ENCODE measurements at places on chromosomes 1 and 21.

- no peak for DNase-seq
These were observed 671 bp downstream of the HNRNPU start for GRCh38 chr1:244863491-244864252.

DNA sequence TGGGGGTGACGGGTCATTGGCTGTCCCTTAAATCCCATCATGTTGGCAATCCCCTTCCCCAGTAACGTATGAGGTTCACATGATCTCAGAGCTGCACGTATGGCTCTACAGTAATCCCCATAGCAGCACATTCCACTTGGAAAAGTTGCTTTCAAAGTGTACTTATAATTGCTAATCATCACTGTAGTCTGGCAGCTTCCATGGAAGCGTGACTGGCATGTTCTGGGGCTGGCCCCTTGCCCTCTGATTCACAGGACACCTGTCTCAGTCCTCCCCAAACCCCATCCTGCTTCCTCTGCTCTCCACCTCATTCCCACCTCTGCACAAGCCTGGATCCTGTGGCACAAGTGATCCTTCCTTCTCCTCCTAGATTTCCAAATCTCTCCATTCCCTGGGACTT lies 102.2 kb downstream of the TSEN15 start:
- DNase-seq, result no peak

GRCh38 chr1:182575540-182576149 lies 13.4 kb downstream of the RNASEL start:
- DNase-seq, result no peak

DNA sequence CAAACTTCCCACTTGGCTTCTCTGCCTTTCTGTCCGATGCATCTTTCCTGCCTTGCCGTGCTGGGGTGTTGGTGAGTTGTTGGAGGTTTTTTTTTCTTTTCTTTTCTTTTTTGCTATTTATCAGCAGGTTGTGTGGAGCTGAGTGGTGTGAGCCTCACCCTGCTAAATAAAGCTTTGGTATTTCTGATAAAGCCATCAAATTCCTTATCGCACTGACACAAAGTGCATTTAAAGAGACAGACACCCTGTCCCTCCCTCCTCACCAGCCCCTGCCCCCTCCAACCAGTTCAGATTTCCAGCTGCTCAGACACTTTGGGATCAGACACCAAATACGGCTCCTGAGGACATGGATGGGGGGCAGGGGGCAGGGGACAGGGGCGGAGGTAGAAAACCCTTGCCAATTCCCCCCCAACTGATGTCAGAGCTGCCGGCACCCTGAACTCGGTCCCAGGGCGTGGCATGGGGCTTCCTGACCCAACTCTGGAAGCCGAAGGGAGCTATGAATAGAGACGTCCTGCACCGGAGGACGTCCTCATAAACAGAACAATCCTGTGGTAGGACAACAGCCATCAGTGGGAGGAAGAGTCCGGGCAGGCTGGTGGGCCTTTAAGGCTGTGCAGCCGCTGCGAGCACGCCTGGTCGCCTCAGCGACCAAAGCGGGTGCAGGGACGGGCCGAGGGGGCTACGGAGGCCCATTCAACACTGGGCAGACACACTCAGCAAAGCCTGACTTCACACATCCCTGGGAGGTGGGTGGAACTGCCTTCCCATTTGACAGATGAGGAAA lies 79.0 kb downstream of the CASZ1 start:
- DNase-seq, result no peak

- DNase-seq, result no peak
These were observed 29.6 kb downstream of the PROK1 start for GRCh38 chr1:110480356-110481096.

DNA sequence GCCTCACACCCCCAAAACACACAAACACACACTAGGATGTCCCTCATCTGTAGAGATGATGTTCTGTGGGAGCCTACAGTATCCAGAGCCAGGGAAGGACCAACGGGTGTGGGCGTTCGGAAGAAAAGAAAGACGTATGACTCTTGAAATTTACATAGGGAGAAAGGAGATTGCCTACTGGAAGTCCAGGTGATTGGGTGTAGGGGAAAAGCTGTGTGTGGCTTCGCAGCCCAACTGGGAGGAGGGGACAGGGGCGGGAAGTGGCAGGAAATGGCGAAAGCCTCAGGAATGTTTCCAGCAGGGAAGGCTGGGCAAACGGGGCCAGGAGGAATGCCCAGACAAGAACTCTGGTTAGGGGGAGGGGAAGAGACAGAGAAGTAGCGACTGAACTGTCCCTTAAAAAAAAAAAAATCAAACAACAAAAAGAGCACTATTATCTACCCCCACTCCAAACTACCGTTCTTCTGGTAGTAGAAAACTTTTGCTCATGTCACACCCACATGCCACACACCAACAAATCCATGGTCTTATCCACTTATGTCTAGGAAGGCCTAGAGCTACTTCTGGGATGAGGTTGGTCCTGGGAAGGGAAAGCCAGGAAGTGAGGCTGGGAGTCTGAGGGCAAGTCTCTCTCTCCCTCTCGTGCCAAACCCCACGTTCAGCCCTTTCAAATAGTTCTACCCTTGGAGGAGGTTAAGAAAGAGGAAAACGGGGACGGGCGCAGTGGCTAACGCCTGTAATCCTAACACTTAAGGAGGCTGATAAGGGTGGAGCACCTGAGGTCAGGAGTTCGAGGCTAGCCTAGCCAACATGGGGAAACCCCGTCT lies 1.8 kb upstream of the CKS1B start:
- no peak for DNase-seq

- no peak for DNase-seq
These were observed 2.6 kb downstream of the ARPC5 start for GRCh38 chr1:183632964-183633363.

- DNase-seq, result no peak
These were observed 1662.4 kb upstream of the B3GALT2 start for GRCh38 chr1:194848846-194849245.

DNA sequence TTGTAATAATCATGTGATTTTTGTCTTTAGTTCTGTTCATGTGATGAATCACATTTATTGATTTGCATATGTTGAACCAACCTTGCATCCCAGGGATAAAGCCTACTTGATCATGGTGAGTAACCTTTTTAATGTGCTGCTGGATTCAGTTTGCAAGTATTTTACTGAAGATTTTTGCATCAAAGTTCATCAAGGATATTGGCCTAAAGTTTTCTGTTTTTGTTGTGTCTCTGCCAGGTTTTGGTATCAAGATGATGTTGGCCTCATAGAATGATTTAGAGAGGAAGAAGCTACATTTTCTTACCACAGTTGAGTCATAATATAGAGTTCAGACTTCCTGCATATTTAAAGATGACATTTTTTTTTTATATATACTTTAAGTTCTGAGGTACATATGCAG lies 455.9 kb downstream of the PLPP3 start:
- DNase-seq, result no peak

DNA sequence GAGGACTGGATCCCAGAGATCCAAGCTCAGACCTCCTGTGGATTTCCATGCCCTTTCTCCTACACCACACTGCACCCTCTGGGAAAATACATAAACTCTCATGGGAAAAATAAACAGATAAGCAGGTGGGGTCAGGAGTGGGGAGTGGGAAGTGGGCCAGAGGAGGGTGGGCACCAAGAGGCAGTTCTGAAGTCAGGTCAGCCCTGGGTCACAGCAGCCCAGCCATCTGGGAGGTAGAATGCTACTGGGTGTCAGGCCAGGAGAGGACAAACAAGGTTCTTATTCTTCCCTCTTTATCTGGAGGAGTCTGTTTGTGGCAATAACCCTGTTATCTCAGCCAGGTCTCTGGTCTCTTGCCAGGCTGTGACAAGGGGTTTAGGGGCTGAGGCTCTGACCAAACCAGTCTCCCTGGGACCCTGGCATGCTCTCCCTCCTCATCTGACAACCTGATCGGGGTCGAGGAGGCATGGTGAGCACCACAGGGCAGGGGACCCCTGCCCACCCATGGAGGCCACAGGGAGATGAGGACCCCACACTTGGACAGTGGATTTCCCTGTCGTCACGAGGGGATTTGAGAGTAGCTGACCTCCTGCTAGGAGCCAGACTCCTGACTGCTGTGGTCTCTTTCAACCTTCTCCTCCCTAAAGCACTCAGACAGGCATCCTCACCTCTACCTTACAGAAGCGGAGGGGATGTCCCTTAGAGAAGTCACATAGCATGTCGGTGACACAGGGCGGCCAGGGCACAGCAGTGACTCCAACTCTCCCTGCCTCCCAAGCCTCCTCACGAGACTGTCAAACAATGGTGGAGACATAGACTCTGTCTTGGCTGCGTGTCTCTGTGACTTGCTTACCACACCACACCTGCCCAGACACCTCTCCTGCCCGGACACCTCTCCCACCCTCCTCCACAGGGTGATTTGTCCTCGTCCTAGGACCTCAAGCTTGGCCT lies 51.3 kb upstream of the IFFO2 start:
- DNase-seq, result no peak

DNA sequence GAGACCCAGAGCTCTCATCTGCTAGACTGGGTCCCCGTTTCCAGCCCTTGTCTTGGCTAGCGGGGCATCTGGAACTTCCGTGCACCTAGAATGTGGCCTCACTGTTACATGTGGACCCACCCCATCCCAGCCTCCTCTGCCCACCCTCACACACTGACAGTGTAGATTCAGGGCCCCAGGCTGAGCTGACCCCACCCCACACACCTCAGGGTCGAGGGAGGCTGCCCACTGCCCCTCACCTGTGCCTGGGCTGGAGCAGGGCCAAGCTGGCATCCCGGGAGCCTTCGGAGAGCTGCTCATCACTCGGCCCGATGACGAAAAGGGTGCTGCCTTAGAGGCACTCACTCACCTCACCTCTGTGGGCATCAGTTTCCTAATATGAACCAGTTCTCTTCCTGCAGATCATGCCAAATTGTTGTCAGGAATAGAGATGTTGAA lies 11.1 kb downstream of the ACOT11 start:
- no peak for DNase-seq

GRCh38 chr1:88186911-88187310 lies 497.2 kb upstream of the PKN2 start:
- DNase-seq, result no peak

DNA sequence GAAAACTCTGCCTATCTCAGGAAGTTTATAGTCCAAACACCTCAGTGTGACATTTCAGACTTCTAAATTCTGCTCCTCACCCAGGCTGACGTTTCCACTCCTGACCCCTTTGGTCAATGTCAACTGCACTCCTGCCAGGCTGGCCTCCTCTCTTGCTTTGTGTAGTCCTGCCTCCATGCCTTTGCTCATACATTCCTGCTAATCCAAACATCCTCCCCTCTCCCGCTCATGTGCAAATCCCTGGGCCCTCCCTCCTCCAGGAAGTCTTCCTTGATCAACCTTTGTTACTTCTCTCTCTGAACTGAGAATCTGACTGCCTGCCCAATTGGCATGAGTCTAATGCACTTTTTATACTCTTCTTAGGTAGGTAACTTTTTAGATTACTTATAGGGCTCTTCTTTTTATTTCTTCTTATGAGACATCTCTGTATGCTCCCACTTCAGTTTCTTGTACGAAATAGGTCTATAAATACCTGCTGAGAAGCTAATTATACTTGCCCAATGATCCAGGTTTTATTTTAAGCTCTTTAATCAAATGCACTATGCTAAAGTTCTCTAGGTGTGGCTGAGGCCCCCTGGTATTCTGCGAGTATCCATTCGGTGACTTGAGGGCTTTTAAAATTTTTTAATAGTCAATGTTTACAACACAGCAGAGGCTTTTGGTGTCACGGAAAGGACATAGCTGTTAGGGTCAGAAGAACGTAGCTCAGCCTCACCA lies 128.1 kb downstream of the PLXNA2 start:
- no peak for DNase-seq

GRCh38 chr1:41378999-41379737 lies 17.9 kb downstream of the FOXO6 start:
- no peak for DNase-seq

DNA sequence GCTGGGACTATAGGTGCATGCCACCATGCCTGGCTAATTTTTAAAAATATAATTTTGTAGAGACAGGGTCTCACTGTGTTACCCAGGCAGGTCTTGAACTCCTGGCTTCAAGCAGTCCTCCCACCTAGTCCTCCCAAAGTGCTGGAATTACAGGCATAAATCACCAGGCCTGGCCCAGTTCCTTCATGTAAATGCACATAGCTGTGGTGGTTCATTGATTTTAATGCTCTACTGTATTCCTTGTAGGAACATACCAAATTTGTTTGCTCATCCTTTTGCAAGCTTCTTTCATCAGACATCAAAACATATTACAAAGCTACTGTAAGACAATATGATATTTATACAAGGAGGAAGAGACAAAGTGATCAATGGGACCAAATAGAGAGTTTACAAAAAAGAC lies 237.5 kb upstream of the ESRRG start:
- no peak for DNase-seq

DNA sequence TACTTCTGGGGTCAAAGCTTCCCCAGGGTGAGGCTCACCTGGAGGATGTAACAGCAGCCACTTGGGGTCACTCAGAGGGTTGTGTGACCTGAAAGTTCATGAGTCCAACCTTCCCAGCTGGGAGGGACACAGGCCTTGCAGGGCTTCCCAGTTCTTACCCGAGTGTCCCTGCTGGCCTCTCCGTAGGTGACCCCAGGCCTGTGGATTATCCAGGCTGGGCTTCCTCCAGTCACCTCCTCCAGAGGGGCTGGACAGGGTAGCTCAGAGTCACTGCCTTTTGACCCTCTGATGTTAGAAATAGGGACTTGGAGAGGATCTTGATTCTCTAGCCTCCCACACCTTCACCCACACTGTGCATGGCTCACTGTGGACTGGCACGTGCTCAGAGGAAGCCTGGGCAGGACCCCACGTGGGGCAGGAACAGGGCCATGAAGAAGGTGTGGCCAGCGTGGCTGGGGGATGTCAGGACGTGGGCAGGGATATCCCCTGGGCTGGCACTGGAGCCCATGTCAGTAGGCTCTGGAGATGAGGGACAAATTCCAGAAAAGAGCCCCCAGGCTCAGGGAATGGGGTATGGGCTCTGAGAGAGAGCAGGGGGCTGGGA lies 131.8 kb downstream of the ACTL8 start:
- DNase-seq, result no peak

DNA sequence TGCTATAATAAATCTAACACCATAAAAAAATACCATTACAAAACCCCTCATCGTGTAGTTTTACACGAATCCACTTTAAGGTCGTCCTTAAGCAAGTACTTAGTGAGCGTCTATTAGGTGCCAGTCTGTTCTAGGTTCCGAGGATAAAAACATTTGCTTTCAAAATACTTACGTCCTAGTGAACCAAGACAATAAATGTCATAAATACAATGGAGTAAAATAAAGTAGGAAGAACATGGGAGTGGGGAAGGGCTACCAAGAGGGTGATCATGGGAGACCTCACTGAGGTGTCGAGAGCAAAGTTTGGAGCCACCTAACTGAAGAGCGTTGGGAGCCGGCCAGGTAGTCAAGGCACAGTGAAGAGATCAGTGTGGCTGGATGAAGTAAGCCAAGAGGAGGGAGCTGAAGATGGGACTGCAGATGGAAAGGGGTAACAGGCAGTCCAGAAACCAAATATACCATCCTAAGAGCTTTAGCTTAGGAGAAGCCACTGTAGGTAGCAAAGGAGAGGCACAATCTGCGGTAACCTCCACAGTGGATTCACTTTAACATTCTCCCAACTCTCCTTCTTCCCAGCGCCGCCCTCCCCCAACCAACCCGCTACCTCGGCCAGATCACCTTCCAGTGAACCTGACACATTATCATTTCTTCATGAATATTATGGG lies 684 bp downstream of the LTN1 start:
- no peak for DNase-seq

Data from central memory CD4-positive, alpha-beta T cell (primary cell).